ENCODE measurements at places on chromosomes 12 and 14.

DNA sequence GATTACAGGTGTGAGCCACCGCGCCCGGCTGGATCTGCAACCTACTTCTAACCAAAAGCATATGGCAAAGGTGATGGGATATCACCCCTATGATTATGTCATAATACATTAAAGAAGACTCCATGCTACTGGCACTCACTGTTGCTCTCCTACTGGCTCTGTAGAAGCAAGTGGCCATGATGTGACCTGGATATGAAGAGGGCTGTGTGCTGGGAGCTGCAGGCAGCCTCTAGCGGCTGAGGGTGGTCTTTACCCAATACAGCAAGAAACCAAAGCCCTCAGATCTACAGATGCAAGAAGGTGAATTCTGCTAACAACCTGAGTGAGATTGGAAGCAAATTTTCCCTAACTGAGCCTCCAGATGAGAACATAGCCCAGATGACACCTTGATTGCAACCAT, 34.2 kb upstream of the TRIM9 start:
- DNase-seq: no peak

DNA sequence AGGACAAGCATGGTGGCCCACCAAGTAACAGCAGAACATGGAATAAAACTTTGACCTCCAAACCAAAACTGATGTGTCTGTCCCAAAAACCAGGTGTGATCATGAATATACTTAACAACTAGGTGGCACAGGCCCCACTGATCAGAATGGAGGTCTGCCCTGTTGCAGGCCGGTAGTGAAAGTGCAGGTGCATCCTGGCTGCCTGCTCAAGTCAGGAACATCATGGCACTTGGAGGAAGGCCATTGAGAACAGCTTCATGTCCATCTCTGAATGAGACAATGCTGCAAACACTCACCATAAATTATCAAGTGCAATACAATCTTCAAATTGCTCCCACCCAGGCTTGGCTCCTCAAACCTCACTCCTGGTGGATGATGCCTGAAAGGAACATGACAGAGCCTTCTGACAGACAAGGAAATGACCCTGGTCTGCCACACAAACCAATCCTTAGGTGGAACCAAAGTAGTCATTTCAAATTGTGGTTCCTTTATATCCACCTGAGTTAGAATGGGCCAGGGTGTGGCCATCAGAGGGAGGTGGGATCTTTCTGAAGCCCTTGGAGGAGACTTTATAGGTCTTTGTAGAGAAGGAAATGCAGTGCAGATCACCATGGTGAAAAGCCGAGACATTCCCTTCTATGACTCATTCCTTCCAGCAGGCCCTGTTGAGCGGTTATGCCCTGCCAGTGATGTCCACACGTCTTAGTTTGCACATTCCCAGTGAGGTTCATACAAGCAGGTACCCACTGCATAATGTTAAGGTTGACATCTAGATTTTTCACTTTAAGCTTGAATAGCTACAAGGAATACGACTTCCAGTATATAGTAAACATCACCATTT, 36.0 kb downstream of the EGLN3 start:
- DNase-seq: peak; percentile 41

DNA sequence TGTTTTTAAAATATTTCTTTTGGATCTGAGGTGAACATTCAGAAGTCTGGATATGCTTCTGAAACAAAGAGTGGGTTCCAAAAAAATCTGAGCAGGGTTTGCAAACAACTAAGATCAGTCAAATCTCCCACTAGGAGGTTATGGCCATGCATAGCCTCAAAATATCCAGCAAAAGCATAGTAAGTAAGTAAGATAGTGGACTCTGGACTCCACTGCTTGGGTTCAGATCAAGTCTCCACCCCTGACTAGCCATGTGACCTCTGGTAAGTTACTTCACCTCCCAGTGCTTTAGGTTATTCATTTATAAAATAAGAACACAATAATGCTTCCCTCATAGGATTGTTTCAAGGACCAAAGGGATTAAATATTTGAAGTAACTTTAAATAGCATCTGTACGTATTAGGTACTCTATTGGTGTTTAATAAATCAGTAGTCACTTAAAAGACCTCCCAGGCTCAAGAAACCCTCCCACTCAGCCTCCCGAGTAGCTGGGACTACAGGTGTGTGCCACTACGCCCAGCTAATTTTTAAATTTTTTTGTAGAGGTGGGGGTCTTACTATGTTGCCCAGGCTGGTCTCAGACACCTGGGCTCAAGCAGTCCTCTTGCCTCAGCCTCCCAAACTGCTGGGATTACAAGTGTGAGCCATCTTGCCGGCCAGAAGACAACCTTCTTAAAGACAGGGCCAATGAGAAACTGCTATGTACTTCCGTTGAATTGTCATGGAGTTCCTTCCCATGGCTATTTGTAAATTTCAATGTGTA, 95.7 kb upstream of the SOX5 start:
- no peak for DNase-seq

- no peak for DNase-seq
Measured at GRCh38 chr12:3367750-3368444, 123.1 kb upstream of the PRMT8 start.

GRCh38 chr14:85466678-85467077, 63.3 kb upstream of the FLRT2 start:
- DNase-seq: no peak

GRCh38 chr14:46820291-46820690, 168.7 kb upstream of the RPL10L start:
- DNase-seq: no peak

GRCh38 chr12:127811988-127812387, 455.0 kb upstream of the TMEM132C start:
- DNase-seq: peak; percentile 97

- DNase-seq: no peak
Measured at GRCh38 chr12:46400406-46400805, 27.8 kb upstream of the SLC38A2 start.

DNA sequence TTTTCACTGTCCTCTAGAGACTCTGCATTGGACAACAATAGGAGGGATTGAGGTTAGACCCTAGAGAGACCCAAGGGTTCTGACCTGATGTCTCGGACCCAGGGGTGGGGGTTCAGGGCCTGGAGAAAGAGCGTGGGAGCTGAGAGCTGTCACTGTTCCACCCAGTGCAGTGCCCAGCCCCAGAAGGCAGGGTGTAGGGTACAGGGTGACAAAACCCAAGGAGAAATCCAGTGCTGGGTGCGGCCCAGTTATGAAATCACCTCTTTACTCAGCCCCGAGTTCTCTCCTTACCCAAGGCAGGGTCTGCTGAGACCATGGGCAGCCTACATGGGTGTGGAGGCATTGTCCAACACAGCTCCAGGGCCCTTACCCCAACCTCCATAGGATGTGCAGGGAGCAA, 2.6 kb downstream of the AQP2 start:
- DNase-seq: no peak

GRCh38 chr12:68559984-68560850, 50.5 kb upstream of the RAP1B start:
- no peak for DNase-seq

DNA sequence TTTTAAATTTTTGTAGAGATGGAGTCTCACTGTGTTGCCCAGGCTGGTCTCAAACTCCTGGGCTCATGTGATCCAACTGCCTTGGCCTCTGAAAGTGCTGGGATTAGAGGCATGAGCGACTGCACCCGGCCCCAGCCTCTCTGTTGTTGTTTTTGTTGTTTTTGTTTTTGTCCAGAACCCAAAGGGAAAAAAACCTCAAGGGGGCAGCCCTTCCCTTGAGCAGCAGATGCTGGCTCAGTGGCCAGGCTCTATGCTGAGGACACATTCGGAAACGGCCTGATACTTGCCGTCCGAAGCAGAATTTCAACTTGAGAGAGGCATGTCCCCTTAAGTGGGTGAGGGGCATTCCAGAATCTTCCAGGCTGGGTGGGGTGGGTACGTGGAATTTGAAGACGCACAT, 6.7 kb downstream of the MVK start:
- DNase-seq: no peak
